Esophagus squamous epithelium (tissue), 5 donors: ENCODE measurements at places on chromosomes 11 and 22. TPM values are rescaled to one million over a fixed set of nuclear protein-coding genes. Genes with fewer than 3 reads are reported as not detected.

FIBIN gene
- total RNA-seq = 2.3 TPM

TRIM51 gene
- not detected for total RNA-seq

HSPB2 gene
- not detected for total RNA-seq

TANGO2 gene
- 17.1 TPM for total RNA-seq

FXYD6 gene
- total RNA-seq = 2.4 TPM

BBS1 gene
- 45.8 TPM for total RNA-seq

PDE3B gene
- total RNA-seq = 3.0 TPM

OR5B21 gene
- not detected for total RNA-seq

ELF5 gene
- total RNA-seq = 1.8 TPM

MAPK8IP1 gene
- 1.5 TPM for total RNA-seq

RCOR2 gene
- total RNA-seq = 0.22 TPM

ZFTA gene
- 2.9 TPM for total RNA-seq

ARHGAP20 gene
- total RNA-seq = 4.8 TPM

CDON gene
- 2.5 TPM for total RNA-seq

OR8G5 gene
- not detected for total RNA-seq
